Forelimb muscle (tissue), 1 donor: ENCODE measurements at places on chromosomes 4 and X. TPM values are rescaled to one million over a fixed set of nuclear protein-coding genes. Genes with fewer than 3 reads are reported as not detected.

- DNase-seq = no peak
Measured at GRCh38 chrX:24610516-24610915, 36.6 kb downstream of the PCYT1B start.

- no peak for DNase-seq
Measured at GRCh38 chr4:53781629-53782457, 190.6 kb upstream of the LNX1 start.

Gene PTTG2
- polyA plus RNA-seq = not detected

DNA sequence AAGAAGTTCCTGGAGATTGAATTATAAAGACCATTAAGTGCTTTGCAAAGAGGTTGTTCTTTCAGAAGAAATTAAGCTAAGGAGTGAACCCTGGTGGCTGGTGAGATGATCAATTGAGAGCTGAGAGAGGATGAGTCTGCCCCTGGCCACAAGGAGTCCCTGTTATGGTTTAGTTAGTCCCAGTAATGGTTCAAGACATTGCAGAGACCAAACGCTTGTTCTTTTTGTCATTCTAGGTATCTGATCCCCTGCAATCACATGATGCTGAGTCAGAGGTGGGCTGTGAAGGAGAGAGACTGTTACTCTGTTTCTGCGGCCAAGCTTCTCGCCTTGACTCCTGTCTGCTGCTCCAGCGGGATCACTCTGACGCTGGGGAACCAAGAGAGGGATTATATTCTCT is 114.5 kb downstream of the GATB start:
- DNase-seq = no peak

GRCh38 chrX:11504234-11504633 is 161.5 kb downstream of the ARHGAP6 start:
- no peak for DNase-seq

Gene DNAAF6
- not detected for polyA plus RNA-seq

DNA sequence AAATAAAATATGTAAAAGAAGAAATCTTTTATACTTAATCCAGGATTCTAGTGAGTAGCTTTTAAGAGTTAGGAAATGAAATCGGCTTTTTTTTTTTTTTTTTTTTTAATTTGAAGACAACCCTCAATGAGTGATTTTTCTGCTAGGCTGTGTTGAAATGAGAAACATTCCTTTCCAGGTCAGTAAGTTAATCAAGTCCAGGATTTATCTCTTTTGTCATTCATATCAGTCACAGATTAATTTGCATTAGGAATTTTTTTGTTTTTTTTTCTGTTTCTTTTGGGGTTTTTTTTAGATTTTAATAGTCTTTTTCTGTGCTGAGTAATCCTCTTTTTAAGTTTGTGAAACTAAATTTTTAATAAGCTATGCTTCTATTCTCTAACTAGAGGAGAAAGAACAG is 448.1 kb downstream of the ADGRL3 start:
- DNase-seq = no peak

DNA sequence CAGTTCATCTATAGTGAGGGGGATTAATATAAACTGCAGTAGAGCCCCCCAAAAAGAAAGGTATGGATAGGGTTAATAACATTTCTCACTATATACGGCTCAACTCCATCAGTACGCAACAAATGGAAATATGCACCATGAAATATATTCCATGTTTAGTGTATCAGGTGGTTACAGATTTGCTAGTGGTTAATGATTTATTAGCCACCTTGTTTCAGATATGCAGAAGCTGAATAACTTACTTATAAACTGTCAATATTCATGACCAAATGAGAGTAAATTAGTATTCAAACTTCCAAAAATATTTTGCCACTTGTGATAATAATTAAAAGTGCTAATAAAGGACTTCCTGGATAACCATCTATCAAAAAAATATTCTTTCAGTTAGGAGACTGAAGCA is 14.8 kb downstream of the AMTN start:
- DNase-seq = no peak

- no peak for DNase-seq
Measured at GRCh38 chr4:163391756-163392155, 48.1 kb downstream of the NPY5R start.

Gene ABCB7
- polyA plus RNA-seq = 23.2 TPM

- no peak for DNase-seq
Measured at GRCh38 chrX:134365904-134366303, 94.1 kb upstream of the HPRT1 start.

Gene EMCN
- polyA plus RNA-seq = 28.4 TPM

Gene BMX
- polyA plus RNA-seq = 1.8 TPM

Gene GJB1
- not detected for polyA plus RNA-seq

- DNase-seq = no peak
Measured at GRCh38 chr4:6008092-6008551, 10.1 kb downstream of the C4orf50 start.

- DNase-seq = no peak
Measured at GRCh38 chrX:123920105-123920785, 41.3 kb upstream of the STAG2 start.

- DNase-seq = no peak
Measured at GRCh38 chrX:63744850-63745394, 40.1 kb downstream of the ARHGEF9 start.

DNA sequence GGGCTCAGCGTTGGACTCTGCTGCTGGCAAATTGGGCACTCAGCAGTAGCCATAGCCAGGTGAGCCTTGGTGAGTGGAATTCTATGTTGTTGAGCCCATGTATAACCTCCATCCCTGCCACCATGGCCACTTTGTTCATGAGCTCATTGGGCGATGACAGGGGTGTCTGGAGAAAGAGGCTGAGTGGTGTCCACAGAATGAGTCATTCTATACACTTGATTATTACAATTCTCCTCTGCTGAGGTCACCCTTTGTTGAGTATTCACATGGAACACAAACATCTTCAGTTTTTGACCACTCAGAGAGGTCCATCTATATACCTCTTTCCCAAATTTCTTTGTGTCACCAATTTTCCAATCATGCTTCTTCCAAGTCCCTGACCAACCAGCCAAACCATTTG is 1341.7 kb downstream of the PCDH7 start:
- DNase-seq = no peak

- DNase-seq = no peak
Measured at GRCh38 chr4:147863111-147863747, 131.3 kb downstream of the ARHGAP10 start.

Gene NOX1
- polyA plus RNA-seq = 0.22 TPM

DNA sequence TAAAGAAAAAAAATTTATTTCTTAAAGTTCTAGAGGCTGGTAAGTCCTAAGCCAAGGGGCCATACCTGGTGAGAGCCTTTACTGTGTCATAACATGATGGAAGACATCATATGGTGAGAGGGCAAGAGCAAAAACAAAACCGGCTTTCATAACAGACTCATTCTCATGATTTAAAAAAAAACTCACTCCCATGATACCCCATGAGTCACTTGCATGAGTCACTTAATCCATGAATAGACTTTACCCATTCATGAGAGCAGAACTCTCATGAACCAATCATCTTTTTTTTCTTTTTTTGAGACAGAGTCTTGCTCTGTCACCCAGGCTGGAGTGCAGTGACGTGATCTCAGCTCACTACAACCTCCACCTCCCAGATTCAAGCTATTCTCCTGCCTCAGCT is 369.7 kb upstream of the DIAPH2 start:
- no peak for DNase-seq

DNA sequence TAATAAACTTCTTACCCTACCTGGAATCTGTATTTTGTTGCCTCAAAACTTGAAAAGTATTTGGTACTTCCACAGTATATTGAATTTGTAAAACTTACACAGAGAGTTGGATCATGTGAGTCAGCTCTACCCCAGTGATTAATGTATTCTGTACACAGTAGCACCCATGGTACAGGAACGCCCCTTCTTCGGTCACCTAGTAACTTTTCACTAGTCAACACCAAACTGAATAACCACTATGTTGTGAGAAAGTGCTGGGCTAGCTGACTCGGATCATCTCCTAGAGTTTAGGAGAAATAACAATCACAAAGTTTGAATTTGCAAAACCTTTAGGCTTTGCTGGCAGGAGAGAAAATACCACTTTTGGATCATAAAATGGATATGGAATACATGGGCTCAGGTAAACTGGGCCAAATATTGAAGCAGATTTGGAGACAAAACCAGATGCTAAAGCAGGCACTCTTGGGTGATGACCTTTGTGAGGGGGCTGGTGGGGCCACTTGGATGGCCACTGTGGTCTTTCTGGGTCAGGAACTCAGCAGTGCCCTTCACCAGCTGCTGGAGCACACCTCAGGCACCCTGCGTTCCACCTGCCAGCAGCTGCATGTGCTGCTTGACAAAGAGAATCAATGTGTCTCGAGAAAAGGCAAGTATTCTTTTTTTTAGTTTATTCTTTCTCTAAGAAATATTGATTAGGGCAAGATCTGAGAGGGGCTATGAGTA is at the start of gene DTHD1:
TSS of gene DTHD1 (plus strand) at position 233 of the 723 bp plus-strand sequence. CDS start at position 376, 143 bp downstream.
- no peak for DNase-seq

Gene CTAG1B
- not detected for polyA plus RNA-seq

- no peak for DNase-seq
Measured at GRCh38 chrX:3962511-3963311, 249.3 kb upstream of the PRKX start.

DNA sequence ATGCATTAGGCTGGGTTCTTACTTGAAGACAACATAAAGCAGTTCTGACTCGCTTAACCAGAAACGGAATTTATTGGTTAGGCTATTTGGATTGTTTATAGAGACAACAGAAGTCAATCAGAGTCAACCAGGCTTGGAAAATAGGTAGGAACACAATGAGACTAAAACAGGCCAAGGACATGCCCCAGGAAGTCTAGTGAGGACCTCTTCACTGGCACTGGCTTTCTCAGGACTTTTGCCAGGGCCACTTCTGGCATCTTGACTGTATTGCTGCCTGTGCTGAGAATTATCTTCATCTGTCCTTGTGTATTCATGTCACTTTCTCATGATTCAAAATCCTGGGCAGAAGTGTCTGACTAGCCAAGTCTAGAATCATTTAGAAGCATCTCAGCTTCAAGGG is 19.6 kb downstream of the PGAM4 start:
- DNase-seq = no peak

Gene CDS1
- polyA plus RNA-seq = 0.28 TPM

DNA sequence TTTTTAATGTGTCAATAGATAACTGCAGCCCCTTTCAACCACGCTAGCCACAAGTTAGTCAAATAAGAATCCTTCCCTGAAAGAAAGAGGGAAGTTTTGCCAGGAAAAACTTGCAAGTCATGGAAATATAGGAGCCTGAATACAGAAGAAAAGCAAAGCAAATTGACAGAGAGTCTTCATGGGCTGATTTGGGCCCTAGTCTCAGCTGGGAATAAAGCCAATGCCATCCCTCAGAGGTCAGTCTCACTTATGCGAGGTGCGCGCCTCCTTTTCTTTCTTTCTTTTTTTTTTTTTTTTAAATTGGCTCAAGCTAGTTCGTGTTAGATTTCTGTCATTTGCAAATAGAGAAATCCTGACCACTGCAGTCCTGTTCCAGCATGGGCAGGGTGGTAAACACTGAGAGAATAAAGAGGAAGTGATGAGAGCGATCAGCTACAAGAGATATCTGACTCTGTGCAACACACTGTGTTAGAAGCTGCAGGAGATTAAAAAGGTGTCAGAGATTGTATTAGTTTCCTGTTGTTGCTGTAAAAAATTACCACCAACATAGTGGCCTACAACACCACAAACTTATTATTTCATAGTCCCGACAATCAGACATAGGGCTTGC is 299.7 kb downstream of the LDB2 start:
- DNase-seq = no peak

DNA sequence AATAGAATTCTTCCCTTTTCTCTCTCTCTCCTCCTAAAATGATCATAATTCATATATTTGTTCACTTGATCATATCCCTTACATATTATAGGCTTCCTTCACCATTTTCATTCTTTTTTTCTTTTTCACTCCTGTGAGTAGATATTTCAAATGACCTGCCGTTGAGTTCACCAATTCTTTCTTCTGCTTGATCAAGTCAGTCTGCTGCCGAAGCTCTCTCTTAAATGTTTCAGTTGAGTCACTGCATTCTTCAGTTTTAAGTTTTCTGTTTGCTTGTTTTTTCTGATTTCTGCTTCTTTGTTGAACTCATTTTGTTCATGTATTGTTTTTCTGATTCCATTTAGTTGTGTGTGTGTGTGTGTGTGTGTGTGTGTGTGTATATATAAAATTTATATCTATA is 354.3 kb downstream of the GPAT3 start:
- no peak for DNase-seq

Gene FANCB
- 1.6 TPM for polyA plus RNA-seq

Gene AWAT2
- polyA plus RNA-seq = not detected
